Bone marrow (tissue), 2 donors: ENCODE measurements at places on chromosomes 3 and 15.

GRCh38 chr3:98732286-98733052 lies 30.7 kb upstream of the ST3GAL6 start:
- no peak for DNase-seq

DNA sequence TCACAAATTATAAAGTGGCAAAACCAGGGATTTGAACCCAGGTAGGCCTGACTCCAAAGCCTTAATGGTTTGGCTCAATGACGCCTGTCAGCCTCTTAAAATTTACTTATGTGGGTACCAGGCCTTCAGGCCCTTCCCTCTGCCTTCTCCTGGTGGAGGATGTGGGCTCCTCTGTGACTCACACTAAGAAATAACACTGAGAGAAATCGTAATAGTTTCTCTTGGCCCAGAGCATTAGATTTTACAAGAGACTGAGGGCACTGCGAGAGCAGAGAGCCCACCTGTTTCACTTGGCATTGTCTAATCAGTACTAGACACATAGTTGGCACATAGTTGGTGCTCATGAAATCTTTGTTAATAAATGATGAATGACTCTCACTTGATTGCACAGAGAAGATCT lies 505.2 kb downstream of the SHQ1 start:
- DNase-seq: peak; percentile 15

DNA sequence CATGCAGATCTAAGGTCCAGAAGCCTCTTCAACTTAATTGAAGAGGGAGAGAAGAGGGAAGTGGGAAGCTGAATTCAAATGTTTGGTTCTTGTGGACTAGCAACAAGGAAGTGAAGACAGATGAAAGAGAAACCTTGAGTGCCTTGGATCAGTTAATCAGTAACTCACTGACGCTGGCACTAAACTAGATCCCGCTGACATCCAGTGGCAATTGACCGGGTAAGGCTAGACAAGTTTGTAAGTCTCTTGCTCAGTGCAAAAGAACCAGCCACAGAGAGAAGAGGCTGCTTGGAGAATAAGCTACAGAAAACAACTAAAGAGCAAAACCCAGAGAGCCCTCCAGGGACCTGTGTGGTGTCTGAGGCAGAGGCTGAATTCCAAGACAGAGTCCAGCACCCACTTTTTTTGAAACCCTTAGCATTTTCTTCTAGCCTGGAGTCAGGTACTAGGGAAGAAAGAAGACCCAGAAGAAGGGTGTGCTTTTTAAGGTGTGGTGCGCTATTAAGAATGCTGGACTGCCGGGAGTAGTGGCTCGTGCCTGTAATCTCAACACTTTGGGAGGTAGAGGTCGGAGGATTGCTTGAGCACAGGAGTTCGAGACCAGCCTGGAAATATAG lies 6.9 kb downstream of the PLCH1 start:
- no peak for DNase-seq

DNA sequence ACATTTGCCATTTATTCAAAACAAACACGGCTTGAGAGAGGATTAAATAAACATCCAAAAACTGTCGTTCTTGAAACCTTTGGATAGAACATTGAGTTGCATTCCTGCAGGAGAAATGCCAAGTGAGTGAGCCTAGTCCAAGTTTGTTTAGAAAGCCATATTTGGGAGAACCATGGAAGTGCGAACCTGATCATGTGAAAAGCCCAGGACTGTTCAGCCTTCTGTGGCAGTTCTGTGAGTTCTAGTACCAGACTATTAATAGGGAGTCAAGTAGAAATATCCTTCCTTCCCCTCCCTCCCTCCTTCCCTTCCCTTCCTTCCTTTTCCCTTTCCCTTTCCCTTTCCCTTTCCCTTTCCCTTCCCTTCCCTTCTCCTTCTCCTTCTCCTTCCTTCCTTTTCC lies 470.4 kb downstream of the LPP start:
- no peak for DNase-seq

GRCh38 chr3:49610666-49611280 lies 56.5 kb downstream of the BSN start:
- no peak for DNase-seq

GRCh38 chr15:37885651-37886050 lies 48.8 kb upstream of the TMCO5A start:
- DNase-seq: no peak

- no peak for DNase-seq
These were observed 28.7 kb downstream of the NPTN start for GRCh38 chr15:73604477-73604876.

- DNase-seq: no peak
These were observed 177.3 kb upstream of the ARRDC4 start for GRCh38 chr15:97783240-97783639.

GRCh38 chr15:61038910-61039309 lies 190.2 kb downstream of the RORA start:
- DNase-seq: no peak

DNA sequence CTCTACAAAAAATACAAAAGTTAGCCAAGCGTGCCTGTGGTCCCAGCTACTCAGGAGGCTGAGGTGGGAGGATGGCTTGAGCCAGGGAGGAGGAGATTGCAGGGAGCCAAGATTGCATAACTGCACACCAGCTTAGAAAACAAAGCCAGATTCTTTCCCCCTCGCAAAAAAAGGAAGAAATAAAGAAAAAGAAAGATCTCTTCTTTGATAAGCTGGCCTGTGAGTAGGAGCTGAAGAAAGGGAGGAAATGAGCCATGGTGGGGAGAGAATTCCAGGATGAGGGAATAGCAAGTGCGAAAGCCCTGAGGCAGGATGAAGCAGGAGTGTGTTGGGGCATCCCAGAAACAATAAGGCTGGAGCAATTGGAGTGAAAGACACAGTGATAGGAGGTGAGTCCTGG lies 24.5 kb upstream of the TOP2B start:
- DNase-seq: no peak

- DNase-seq: no peak
These were observed 448.6 kb downstream of the EPHB1 start for GRCh38 chr3:135243616-135244015.

DNA sequence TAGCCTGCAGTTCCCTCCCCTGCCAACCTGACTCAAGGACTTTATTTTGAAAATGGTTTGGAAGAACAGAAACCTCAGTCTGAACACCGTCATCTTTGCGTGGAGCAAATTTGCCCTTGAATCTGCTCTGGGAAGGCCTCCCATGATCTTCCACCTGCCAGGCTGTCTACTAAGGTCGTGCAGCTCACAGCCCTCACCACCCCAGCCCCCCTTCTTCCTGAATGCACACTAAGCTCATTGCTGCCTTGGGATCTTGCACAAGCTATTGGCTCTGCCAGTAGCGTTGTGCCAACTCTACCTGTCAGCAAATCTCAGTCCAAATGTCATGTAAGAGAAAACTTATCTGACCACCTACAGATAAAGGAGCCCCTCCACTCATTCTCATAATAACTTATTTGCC lies 141.5 kb downstream of the USP13 start:
- DNase-seq: no peak

DNA sequence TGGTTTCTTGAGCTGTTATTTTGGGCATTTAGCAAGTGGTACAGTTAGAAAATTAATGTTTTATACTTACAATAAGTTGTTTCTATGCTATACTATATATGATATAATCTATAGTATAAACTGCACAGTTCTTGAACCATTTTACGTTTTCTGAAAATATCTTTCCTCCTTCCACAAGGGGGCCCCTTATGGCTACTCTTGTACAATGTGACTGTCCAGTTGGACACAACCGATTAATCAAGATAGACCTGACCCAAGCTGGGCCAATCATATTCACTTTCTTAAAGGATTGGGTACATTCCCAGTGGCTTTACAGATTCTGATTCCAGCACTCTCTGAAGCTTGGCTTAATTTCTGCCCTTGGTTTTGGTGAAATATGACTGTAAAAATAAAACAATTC lies 953.4 kb downstream of the AGBL1 start:
- no peak for DNase-seq

- DNase-seq: no peak
These were observed 4.5 kb upstream of the IP6K1 start for GRCh38 chr3:49790626-49791411.

DNA sequence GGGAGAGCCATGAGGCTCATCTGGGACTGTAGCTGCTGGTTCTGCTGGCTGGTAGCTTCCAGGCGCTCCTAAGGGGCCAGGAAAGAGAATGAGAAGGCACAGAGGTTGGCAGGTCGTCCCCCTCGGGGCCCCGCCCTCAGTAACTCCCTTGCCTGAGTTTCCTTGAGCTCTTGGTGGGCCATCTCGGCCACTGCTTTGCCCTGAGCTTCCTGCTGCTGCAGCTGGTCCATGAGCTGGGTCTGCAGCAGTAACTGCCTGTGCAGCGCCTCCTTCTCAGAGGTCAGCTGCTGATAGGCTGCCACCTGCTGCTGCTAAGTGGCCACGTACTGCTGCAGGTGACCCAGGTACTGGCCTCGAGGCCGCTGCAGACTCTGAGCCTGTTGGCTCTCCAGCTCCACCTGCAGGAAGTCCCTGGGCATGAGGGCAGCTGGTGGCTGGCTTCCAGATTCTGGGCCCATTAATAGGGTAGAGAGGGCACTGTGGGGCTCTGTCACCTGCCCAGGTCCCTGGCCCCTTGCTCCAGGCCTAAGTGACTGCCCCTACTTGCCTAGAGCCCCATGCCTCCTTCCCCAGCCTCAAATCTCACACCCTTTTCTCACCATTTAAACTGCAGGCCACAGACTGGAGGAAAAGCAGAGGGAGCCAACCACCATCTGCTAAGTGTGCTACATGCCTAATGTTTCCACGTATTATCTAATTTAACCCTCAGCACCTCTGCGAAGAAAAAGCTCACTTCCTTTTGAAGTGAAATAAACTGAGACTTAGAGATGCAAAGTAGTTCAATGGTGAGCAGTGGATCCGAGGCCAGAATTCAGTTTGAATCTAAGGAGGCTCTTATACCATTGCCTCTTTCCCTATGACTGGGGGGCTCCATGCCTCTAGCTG lies 10.8 kb upstream of the VPS33B start:
- DNase-seq: no peak

- no peak for DNase-seq
These were observed 566 bp downstream of the ETV5 start for GRCh38 chr3:186108106-186108940.

GRCh38 chr3:5122741-5123706 lies 932 bp downstream of the ARL8B start:
- peak; percentile 62 for DNase-seq

GRCh38 chr15:29822100-29822683 lies at the start of gene TJP1:
Gene TJP1 (minus strand): TSS chr15:29822468. CDS start chr15:29822028, 440 bp downstream.
- no peak for DNase-seq

DNA sequence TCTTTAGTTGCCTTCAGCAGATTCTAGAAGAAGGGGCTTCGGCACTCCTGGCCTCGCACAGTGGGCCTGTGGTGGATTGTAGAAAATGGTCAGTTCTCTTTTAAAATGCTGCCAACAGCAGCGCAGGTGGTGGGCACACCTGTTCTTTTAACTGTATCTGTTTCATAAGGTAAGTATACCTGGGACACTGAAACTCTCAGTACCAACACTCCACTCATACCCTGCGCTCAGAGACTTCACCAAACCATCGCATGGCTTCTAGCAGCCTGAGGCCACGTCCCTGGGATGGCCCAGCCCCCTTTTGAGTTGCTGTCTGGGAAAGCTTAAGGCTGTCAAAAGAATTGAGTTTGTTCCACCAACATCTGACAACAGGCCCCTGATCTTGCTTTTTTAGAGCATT lies 56.7 kb upstream of the MCF2L2 start:
- no peak for DNase-seq

DNA sequence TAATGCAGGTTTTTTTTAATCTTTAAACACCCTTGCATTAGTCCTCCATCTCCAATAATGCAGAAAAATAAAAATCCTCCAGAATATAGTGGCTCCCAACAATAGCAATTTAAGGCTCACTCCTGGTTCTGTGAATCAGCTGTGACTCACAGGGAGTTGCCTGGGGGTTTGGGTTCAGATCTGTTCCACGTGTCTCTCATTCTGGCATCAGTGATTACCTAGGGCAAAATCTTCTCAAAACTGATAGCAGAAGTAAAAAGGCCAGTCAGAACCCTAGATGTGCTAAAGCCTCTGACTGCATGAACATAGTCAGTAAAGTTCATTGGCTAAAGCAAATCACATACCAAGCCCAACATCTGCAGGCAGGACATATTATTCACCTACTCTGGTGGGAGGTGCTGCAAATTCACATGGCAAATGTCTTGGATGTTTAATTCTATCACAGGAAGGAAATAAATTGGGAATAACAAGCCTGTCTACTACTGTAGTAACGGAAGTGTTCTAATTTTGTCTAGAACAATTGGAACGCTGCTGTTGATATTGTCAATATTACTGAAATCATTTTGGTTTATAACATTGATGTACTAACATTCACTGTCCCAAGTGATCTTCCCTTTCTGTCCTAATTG lies 364.1 kb upstream of the CNTN4 start:
- DNase-seq: no peak

GRCh38 chr3:66427352-66427751 lies 73.5 kb downstream of the LRIG1 start:
- no peak for DNase-seq

GRCh38 chr15:67805008-67805665 lies 20.2 kb upstream of the SKOR1 start:
- no peak for DNase-seq

DNA sequence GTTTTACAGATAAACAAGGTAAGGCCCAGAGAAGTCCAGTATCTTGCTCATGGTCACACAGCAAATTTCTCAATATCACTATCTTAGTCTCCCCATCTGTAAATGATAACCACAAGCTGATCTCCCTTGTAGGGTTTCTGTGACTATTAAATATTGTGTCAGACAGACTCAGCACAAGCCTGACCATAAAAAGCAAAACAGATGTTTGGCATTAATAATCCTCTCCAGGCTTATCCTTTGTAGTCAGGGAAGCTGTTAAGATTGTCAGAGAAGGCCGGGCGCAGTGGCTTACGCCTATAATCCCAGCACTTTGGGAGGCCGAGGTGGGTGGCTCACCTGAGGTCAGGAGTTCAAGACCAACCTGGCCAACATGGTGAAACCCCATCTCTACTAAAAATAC lies 173.2 kb upstream of the PRICKLE2 start:
- no peak for DNase-seq

DNA sequence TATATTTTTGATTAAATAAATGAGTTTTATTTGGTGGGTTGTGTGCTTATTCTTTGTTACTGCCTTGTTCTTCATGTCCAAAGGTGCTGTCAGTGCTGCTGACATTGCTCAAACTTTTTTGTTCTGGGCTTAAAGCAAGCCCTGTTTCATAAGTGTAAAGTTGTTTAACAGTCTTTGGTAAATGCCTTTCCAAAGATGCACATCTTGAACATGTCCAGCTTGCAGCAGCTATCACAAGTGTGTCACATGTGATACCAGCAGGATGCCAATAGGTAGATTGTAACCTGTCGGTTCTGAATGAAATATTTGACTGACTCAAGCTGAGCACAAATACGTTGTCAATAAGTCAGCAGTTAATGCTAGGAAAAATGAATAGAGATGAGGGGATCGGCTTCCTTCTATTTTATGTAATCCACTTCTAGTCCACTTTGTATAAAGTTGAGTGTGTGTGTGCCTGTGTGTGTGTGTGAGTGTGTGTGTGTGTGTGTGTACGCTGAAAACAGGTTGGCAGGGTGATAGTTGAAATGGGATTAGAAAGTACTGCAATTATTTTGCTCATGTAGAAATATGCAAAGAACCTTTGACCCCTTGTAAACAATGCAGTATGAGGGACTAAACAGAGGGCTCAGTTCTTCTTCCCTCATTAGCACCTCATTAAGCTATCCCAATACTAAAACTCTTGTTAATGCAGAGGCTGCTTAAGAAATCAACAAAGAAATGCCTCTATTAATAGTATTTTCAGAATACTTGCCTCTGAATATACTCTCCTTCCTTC lies 986.5 kb downstream of the TUSC7 start:
- DNase-seq: no peak
